ENCODE measurements at places on chromosomes 2 and 18. TPM values are rescaled to one million over a fixed set of nuclear protein-coding genes. Genes with fewer than 3 reads are reported as not detected.
A peak's percentile ranks its signal among the peaks of the same experiment; 100 is the strongest.

DNA sequence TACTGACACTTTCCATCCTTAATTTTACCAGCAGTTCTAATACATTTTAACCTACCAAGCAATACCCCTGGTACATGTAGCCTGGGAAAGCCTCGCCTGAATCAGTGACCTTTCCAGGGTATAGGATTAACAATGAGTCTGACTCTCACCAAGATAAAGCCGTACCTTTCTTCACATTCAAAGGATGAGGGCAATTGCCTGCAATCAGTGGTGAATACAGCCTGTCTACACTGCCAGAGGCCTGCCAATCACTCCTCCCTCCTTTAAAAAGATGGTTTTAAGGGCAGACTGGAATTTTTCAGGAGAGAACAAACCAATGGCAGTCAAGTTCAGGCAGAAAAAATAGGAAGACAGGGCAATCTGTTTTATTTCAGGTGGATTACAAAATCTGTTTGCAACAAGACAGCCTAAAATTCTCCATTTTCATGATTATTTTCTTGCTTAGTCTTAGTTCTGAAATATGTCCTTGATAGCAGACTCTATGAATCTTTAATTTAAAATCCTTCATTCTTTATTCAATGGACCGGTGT lies 4.8 kb downstream of the EPHA4 start:
- no peak for DNase-seq

KCNS3 gene
- 4.0 TPM for total RNA-seq

- no peak for DNase-seq
Observed at GRCh38 chr18:47248604-47249313, 2.7 kb downstream of the SKOR2 start.

CAPN10 gene
- 31.2 TPM for total RNA-seq

GRCh38 chr2:121748202-121748601 lies 7.2 kb upstream of the TSN start:
- no peak for DNase-seq

DSG3 gene
- not detected for total RNA-seq

DNA sequence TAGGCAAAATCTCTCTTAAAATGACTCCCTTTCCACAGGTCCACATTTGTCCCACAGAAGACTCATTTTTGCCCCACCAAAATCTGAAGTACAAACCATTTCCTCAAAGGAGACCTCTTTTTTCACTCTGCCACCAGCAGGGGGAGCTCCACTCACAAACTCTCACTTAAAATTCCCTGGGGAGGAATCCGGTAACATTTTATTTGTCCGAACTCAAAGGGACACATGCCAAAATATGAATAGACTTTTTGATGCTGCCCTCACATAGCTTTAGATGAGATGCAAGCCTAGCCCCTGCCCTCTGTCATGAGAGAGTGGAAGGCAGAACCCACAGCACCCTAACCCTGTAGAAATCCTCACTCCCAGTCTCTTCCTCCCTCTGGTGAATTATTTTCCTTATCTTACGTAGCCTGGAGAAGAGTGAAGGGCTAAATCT lies 57.1 kb downstream of the RMDN2 start:
- DNase-seq = peak; percentile 64

- no peak for DNase-seq
Observed at GRCh38 chr18:8689517-8689916, 15.8 kb upstream of the MTCL1 start.

- no peak for DNase-seq
Observed at GRCh38 chr18:77088963-77089722, 43.4 kb downstream of the MBP start.

GRCh38 chr2:239455436-239456203 lies 54.8 kb upstream of the HDAC4 start:
- DNase-seq = no peak

TMEM163 gene
- total RNA-seq = 0.22 TPM

DNA sequence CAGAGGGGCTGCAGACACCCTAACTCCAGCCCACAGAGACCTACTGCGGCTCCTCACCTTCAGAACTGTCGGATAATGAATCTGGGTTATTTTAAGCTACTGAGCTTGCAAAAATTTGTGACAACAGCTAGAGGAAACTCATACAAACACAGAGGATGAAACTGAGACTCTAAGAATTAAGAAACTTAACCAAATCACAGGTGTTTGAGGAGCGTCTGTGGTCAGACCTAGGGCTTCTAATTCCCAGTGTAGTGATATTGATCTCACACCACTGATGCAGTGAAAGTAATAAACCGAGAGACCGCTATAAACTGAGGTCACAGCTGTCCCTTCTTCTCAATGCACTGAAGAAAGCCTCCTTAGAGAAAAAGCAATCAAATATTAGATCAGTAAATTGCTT lies 110.1 kb downstream of the RGPD3 start:
- DNase-seq = no peak

GRCh38 chr2:189254268-189254883 lies 74.8 kb upstream of the COL5A2 start:
- DNase-seq = peak; percentile 18

LGALSL gene
- total RNA-seq = 8.1 TPM

DNA sequence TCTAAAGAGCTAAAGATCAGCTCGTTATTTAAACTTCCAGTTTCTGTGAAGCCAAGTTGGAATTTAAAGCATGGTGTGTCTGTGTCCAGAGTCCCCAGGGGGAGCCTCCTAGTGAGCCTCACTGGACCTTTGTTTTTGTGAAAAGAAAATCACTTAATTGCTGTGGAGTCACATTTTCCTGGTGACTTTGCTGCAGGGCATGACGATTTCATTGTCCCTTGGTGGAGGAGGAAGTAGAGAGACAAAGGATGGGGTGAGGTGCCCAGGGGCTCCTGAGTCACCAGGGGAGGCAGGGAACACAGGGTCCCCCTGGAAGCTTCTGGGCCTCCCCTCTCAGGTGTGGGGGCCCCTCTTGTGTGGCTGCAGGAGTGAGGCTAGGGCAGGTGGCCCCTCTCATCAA lies 19.7 kb downstream of the ATP6V1C2 start:
- no peak for DNase-seq

ZSWIM2 gene
- total RNA-seq = not detected

DNA sequence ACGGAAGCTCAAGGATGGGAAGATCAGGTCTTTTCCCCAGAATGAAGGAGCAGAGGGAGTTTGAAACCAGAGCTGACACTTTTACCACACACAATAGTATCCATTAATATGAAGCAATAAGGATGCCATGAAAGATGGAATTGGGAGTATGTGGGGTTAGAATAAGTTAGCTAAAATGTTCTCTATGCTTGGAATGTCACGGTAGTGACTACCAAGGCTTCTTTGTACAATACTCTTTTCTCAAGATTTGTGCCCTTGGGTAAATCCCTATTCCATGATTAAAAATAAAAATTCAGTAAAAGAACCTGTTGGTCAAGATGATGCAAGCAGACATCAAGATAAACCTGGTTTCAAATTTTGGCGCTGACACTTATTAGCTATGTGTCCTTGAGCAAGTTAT lies 75.0 kb downstream of the NRXN1 start:
- DNase-seq = no peak

- DNase-seq = peak; percentile 59
Observed at GRCh38 chr2:173021939-173022371, 53.7 kb upstream of the MAP3K20 start.

TCF4 gene
- total RNA-seq = 58.9 TPM

IL36RN gene
- total RNA-seq = not detected

- DNase-seq = no peak
Observed at GRCh38 chr18:22332590-22332989, 85.1 kb downstream of the CTAGE1 start.

GRCh38 chr2:192645811-192646598 lies 451.3 kb upstream of the TMEFF2 start:
- DNase-seq = no peak

NTSR2 gene
- not detected for total RNA-seq

DNA sequence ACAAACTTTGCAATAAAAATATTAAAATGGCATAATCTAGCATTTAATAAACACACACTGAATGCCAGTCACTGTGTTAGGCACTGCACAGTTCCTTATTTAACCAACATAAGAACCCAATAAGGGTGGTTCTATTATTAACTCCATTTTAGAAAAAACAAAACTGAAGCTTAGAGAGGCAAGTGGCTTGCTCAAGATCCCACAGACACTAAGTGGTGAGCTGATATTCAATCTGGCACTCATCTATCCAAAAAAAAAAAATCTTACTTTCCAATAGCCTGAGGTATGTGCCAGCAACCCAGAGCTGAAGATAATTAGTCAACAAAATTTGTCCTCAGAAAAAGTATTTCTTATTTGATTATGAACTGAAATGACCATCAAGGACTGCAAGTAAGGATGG lies 799 bp downstream of the CYTIP start:
- no peak for DNase-seq

All from left ventricle myocardium inferior (tissue), 1 donor.